ENCODE measurements at places on chromosomes 7 and 10. TPM values are rescaled to one million over a fixed set of nuclear protein-coding genes. Genes with fewer than 3 reads are reported as not detected.

Gene MMP21
- total RNA-seq, result 0.34 TPM

Gene RADIL
- total RNA-seq, result 3.9 TPM

Gene CTNNA3
- total RNA-seq, result under 0.01 TPM

Gene DKK1
- 18.6 TPM for total RNA-seq

Gene CCZ1
- total RNA-seq, result 80.2 TPM

Gene GRID1
- total RNA-seq, result not detected

Gene SLC26A3
- total RNA-seq, result not detected

DNA sequence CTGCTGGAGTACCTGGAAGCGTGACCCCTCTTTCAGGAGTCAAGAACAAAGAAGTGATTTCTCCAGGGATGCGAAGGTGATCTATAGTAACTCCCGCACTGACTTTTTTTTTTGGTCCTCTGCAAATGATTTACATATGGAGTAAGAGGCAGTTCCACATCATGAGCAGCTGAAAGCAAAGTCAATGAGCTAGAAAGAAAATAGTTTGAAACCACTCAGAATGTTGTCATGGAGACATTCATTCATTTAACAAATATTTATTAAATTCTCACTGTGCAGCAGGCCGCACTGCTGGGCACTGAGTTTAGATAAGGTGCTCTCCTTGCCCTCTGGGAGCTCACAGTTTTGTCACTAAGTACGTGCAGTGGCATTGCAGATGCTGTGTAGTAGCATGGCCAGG lies 206.7 kb downstream of the CAMK1D start:
- no peak for DNase-seq

DNA sequence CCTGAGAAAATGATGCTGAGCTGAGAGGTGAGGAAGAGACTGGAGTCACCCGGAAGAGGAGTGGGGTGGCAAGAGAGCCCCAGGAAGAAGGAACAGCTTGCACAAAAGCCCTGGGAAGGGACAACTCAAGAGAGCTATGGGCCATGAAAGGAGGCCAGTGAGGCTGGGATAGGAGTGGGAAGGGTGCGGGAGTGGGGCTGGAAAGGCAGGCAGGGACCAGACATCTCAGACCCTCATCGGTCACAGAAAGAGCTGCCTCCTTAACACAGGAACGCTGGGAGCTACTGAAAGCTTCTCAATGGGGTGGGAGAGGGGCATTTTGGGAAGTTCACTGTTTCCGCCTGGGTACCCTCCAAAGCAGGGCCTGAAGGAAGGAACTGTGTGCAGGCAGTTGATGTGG lies 122.0 kb upstream of the UNC5B start:
- no peak for DNase-seq

DNA sequence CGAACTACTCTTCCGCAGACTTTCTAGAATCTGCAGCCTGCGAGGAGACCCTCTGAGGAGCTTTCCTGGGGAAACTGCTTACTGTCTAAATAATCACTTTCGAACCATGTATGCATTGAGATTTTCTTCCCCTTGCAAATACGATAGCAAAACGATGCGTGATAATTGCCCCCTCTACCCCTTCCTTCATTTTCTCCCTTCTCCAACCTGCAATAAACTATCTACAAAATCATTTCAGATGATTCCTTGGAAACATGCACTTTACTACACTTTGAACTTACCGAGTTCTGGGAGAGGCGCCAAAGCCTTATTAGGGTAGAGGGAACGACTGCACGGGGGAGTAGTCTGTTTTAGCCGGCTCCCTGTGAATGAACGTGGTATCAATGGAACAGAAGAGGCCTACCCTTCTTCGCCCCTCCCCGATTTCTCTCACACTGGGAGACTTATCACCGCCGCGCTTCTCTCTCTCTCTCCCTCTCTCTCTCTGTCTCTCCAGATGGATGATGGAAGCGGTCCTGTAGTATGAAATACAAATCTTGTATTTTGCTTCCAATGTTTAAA lies at the start of gene FGFBP3:
Gene FGFBP3 (minus strand): TSS at position 370 of the 561 bp plus-strand sequence. CDS start 517 bp downstream, outside the sequence.
- DNase-seq, result peak; percentile 19

- no peak for DNase-seq
Measured at GRCh38 chr7:45295222-45295621, 137.6 kb downstream of the RAMP3 start.

GRCh38 chr7:41006306-41006995 lies 696.4 kb downstream of the INHBA start:
- no peak for DNase-seq

DNA sequence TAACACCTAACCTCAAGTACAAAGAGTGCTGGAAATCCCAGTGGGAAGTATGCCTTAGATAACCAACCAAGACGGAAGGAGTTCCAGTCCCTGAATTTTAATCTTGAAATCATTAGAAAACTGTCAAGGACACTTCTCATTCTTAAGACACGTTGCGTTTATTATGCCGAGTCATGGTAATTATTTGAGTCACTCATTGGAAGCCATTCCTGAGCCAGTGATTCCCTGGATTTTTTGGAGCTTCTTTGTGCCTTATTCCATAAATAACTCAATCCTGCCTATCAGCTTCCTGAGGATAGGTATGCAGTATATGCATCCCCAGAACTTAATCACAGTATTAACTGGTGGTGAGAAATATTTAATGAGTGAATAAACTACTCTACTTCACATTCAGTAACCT lies 77.4 kb downstream of the PPP1R17 start:
- no peak for DNase-seq

Measured in dermis blood vessel endothelial cell (primary cell).